Immature natural killer cell (primary cell): ENCODE measurements at places on chromosomes 16 and 17.

DNA sequence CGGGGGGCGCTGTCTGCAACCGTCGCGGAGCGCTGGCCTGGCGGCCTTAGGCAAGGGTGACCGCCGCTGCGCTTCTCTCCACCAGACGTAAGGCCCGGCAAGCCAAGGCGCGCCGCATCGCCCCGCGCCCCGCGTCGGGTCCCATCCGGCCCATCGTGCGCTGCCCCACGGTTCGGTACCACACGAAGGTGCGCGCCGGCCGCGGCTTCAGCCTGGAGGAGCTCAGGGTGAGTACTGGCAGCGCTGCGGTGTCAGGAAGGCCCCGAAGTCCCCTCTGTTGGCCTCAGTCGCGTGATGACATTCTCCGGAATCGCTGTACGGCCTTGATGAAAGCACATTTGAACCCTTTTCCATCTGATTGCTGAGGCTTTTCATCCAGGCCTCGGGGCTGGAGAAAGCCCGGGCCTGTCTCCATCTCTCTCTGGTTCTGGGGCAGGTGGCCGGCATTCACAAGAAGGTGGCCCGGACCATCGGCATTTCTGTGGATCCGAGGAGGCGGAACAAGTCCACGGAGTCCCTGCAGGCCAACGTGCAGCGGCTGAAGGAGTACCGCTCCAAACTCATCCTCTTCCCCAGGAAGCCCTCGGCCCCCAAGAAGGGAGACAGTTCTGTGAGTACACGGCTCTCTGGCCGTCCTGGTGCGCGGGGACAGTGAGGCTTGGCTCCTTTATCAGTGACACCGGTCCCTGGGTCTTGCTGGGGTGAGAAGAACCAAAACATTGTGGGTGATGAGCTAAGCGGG is 831 bp downstream of the RPL13 start:
- DNase-seq = no peak

DNA sequence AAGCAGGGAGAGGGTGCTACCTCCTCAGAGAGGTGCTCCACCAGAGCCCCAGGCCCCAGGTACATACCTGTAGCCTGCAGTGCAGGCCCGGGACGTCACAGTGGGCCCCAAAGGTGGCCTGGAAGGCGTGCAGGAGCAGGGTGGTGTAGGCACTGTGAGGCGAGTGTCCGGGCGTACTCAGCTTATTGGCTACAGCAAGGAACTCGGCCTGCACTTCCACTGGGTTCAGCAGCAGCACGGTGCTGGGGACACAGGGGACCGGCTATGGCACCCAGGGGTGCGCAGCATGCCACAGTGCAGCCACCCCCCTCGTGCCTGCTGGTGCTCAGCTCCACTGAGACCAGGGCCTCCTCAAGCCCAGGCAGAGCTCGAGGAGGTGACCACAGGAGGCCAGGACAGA is 23.2 kb upstream of the PIK3R6 start:
- no peak for DNase-seq

DNA sequence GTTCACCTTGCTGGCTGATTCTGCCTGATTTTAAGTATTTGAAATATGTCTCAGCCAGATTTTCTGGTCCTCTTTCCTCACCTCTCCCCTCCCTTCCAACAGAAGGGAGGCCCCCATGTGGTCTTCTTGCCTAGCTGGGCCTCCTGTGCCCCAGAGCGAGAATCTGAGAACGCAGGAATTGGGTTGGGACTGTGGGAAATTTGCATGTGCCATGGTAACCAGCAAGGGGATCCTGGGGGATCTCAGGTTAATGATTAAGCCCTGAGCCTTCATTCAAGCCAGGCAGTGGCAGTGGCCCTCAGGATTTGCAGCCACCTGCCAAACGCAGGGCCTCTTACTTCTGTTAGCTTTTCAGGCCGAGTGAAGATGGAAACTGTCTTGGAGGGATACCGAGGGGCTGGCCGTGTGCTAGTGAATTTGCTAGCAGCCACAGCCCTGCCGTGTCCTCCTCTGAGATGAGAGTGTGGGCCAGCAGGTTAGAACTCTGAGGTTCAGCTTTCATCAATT is 40.2 kb downstream of the KSR1 start:
- DNase-seq = no peak

GRCh38 chr17:34998205-34998604 is 17.9 kb downstream of the LIG3 start:
- DNase-seq = peak; percentile 77

DNA sequence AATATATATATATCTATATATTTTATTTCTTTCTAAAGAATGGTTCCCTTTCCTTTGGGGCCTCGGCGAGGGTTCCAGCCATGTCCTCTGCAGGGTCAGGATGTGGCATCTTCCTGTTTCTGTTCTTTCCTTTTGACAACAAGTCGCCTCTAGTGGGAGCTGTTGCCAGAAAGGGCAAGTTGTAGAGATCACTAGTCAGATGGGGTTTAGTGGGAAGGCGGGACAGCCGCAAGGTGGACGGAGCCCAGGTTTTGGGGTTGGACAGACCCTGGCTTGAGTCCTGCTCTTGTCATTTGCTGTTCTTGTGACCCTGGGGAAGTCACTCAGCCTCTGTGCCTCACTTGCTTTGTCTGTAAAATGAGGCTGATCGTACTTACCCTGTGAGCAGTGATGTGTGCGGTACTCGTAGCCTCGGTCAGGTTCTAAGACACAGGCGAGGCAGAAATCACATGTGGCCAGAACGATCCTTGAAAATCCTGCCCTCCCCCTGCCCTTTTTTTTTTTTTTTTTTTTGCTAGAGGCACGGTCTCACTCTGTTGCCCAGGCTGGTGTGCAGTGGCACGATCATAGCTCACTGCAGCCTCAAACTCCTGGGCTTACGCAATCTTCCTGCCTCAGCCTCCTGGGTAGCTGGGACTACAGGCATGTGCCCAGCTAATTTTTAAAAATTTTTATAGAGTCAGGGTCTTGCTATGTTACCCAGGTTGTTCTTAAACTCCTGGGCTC is 80.1 kb downstream of the ABCC6 start:
- DNase-seq = no peak

- DNase-seq = no peak
Measured at GRCh38 chr16:154217-155030, 2.0 kb downstream of the HBZ start.

DNA sequence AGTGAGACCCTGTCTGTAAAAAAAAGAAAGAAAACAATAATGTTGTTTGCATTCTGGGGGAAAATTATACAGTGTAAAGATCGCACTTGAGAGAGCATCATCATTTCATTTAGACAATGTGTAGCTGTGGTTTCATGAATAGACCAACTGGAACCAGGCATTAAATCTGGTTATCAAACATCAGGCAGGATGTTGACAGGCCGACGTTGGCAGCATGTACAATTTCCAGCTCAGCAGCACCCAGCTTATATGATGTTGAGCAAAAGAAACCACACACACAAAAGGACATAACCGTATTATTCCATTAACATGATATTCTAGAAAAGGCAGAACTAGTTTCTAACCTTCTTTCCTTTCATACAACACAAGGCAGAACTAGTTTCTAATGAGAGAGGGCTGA is 5.8 kb downstream of the MARVELD3 start:
- no peak for DNase-seq

GRCh38 chr17:49486012-49486641 is 9.0 kb upstream of the NGFR start:
- no peak for DNase-seq

- peak; percentile 15 for DNase-seq
Measured at GRCh38 chr16:67100569-67101310, 9.0 kb upstream of the PHAF1 start.

DNA sequence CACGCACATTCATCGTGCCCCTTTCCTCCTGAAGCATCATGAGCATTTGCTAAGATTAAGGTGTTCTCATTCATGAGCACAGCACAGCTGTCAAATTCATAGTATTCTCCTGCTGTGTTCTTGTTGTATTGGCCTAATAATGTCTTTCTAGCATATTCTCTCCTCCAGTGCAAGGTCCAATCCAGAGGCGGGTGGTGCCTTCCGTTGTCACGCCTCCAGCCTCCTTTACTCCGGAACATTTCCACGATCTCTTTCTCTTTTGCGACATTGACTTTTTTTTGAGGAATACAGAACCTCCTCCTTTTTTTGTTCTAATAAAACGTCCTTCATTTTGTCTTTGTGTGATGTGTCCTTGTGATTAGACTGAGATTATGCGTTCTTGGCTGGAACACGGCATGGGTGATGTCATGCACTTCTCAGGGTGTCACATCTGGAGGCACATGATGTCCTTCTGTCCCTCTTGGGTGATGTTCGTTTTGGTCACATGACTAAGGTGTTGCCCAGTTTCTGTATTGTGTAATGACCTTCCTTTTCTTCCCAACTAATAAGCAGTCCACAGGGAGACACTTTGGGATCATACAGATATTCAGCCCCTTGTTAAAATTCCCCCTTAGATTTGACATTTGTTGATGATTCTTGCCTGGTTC is 66.3 kb downstream of the CLEC16A start:
- no peak for DNase-seq

DNA sequence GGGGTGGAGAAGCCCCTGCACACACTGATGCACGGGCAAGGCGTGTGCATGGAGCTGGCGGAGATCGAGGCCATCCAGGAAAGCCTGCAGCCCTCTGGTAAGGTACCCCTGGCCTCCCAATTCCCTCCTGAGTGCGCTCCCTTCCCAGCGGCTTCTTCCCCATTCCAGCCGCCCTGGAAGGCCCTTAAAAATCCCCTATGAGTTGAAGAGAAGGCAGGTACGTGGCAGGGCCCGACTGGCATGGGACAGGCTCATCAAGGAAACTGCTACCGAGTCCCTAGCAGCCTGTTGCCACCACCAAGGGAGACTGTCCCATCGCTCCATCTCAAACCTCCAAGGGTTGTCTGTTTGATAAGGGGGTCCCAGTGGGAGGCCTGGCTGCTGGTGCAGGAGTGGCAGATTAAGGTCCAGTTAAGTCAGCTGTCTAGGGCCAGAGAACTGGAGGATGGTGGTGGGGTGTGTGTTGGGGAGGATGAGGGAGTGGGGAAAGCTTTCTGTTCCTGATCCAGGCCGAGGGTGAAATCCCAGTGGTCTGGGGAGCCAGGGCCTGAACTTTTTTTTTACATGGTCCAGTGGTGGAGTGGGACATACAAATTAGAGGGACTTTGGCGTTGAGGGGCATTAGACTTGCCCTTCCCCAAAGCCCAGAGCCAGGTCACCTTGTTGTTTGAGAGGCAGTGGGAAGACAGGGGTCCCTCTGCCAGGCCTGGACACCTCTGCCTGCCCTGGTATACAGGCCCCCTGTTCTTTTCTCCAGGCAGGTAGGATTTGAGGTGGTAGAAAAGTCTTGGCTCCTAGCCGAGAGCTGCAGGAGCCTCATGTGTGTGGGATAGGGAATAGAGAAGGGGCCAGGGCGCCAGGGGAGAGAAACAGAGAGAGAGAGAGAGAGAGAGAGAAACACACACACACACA is 994 bp downstream of the IGFBP4 start:
- DNase-seq = no peak

DNA sequence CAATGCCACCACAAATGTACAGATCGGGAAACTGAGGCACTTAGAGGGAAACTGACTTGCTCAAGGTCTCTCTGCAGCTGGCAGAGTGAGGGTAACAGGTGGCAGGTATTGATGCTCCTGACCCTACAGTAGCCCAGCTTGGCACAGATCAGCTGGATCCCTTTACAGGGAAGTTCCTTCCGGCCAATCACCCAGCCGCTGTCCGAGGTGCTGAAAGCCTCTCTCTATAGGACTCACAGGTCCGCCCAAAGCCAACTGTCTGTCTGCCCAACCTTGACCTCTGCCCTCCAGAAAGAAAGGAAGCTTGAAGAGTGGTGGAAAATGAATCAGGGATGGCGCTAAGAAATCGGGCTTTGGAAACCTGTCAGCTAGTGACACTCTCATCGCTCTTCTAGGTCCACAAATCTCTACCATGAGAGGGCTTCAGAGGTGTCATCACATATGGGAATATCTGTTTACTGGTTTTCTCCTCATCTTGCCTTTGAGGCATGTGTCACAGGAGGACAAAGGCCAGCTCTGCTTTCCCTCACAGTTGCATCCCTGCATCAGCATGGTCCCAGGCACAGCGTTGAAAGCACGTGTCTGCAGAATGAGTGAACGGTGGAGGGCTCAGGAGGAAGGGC is 246.2 kb downstream of the KATNIP start:
- no peak for DNase-seq

GRCh38 chr16:69056421-69056820 is 49.0 kb upstream of the HAS3 start:
- DNase-seq = no peak

- no peak for DNase-seq
Measured at GRCh38 chr17:38762231-38762630, 9.7 kb downstream of the PSMB3 start.

- no peak for DNase-seq
Measured at GRCh38 chr17:71068408-71068750, 899.0 kb downstream of the KCNJ2 start.

DNA sequence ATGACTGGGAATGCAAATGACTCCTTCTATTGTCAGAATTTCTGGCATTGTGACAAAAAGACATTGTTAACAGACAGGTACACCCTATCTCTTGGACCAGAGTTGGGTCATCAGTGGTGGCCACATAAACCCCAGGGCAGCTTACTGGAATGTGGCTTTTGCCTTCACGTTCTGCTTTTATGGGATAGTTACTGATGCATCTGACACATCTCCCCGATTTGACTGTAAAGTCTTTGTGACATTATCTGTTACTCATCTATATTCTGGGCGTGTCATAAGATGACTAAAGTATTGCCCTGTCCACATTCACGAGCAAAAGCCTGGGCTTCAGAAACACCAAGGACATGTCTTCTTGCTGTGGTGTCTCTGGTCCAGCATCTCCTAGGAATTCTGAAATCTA is 18.7 kb upstream of the AQP8 start:
- DNase-seq = no peak

DNA sequence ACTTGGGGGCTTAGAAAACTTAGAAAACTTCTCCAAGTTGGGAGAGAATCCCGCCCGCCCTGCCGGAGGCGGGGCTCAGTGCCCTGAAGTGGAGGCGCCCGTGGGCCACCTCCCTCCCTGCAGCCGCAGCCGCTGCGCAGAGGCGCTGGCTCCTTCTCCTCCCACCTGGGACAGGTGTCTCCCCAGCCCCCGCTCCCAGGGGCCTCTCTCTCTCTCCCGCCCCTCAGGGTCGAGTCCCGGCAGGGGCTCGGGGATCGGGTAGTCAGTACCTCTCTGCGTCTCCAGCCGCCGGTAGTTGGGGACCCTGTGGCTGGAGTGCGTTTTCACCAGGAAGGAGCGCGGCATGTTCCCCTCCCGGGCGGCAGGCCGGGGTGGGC is 257 bp downstream of the SNAI3 start:
- no peak for DNase-seq

DNA sequence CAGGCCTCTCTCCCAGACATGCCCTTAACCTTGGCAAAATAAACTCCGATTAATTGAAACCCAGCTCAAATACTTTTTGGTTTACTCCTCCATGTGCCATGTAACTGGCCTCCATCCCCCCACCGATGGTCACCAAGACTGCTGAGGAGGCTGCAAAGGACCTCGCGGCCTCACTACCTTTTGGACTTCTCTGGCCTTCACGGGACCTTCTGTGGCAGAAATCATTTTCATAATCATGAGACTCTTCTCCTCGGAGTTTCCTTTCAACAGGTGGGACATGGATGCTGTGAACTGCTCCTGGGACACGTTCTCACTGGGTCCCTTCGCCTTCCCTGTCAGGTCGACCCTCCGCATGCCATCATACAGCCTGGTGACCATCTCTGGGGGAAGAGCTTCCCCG is 9.0 kb downstream of the MEAK7 start:
- DNase-seq = no peak
